ENCODE measurements at places on chromosomes 13 and 19.
A peak's percentile ranks its signal among the peaks of the same experiment; 100 is the strongest.

DNA sequence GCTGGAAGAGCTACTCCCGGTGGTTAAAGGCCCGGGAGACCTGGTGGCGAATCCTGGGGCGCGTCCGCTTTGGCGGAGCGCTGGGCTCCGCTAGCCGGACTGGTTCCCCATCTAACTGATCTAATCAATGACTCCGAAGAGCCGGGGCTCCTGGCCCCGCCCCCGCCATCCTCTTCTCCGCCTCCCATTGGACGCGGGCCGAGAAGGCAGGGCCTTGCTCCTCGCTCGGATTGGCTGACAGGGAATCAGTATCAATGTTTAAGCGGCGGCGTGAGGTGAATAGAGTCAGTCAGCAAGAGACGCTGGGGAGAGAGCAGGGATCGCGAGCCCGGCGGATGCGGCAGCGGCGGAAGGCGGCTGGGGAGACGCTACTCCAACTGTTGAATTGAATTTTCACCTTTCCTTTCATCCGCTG is 1.7 kb upstream of the PCDH17 start:
- DNase-seq = peak; percentile 67

- no peak for DNase-seq
These were observed 5.1 kb downstream of the RAP2A start for GRCh38 chr13:97438856-97439595.

DNA sequence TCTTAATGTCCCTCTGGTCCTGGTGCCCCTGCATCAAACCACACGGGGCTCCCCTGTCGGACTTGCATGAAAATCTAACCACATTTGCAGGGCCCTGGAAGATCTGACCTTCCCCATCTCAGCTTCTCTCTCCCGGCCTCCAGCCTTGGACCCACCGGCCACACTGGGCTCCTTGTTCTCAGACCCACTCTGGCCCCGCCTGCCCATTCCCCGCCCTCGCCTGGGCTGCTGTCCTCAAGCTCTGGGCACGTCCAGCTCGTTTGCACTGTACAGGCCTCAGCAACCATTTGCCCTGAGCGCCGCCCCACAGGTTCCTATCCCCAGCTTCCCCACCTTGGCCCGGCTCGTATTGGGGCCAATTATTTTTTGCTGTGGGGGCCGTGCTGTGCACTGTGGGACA is 10.5 kb downstream of the MYO9B start:
- no peak for DNase-seq

DNA sequence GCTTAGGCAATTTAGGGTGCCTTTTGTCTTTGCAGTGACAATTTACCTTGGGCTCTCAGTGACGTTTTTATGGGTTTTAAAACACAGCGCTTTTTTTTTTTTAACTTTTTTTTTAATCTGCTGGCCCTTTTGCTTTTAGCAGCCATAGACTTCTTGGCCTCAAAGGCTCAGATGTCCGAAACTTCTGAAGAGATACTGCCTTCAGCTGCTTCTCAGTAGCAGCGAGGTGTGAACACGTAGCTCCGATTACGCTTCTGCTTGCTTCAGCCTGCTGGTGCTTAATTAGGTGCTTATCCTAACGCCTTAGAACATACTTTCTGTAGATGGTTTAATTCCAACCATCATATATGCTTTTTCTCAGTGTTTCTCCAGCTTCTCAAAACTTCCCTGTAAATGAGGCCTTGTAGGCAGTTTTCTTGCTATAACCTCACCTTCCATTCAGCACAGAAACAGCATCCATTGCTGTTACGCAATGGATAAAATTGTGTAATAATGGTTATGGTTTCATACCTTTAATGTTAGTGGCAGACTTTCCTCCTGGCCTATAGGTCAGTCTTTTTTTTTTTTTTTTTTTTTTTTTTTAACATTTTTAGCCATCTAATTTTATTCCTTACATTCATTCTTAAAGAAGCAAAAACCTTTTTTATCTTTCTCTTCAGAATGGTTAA is 723.9 kb downstream of the GPC5 start:
- peak; percentile 3 for DNase-seq

DNA sequence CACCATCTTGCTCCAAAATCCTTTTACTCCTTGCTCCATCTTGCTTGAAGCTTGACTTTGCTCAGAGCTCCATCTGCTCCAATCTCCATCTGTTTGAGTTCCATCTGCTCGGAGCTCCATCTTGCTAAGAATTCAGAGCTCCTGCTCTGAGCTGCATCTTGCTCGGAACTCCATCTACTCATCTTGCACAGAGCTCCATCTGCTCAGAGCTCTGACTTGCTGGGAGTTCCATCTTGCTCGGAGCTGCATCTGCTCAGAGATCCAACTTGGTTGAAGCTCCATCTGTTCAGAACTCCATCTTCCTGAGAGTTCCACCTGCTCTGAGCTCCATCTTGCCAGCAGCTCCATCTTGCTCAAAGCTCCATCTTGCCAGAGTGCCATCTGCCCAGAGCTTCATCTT is 80.6 kb upstream of the ZNF98 start:
- no peak for DNase-seq
